ENCODE measurements at places on chromosomes 11 and 22.

- DNase-seq: no peak
Measured at GRCh38 chr11:131041331-131042040, 125.2 kb upstream of the SNX19 start.

DNA sequence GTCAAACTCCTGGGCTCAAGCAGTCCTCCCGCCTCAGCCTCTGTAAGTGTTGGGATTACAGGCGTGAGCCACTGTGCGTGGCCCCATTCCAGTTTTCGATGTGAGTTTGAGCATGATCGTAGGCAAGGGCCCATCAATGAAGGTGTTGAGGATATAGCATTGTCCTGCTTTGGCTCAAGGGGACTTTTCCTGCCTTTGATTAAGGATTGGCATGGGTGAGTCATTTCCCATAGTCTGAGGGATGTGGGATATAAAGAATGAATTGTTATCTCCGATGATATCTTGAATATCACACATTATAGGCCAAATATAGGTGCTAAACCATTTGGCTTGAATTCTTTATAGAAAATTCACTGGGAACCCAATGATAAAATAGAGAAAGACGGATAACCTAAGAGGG, 30.4 kb downstream of the STIM1 start:
- DNase-seq: no peak

DNA sequence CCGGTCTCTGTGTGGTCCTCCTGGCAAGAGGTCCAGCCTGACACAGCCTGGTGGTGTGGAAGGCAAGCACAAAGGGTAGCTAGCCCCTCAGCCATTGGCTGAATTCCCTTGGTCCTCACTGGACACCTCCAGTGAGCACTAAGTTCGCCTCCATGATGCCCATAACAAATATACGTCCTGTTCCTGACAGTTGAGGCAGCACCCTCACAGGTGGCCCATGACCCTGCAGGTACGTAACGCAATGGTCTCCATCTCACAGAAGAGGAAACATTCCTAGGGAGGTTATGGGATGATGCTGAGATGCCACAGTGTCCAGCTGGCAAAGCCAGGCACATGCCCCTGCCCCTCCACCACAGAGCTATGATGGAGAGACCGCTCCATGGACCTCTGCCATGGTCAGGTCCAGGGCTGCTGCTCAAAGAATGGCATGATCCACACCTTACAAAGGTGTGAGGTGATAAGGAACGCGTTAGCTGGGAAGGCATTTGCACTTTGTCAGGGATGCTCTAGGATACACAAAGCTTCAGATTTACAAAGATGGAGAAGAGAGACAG, 1.4 kb upstream of the GNAZ start:
- DNase-seq: no peak

- DNase-seq: no peak
Measured at GRCh38 chr11:30131535-30131934, 99.3 kb upstream of the FSHB start.

DNA sequence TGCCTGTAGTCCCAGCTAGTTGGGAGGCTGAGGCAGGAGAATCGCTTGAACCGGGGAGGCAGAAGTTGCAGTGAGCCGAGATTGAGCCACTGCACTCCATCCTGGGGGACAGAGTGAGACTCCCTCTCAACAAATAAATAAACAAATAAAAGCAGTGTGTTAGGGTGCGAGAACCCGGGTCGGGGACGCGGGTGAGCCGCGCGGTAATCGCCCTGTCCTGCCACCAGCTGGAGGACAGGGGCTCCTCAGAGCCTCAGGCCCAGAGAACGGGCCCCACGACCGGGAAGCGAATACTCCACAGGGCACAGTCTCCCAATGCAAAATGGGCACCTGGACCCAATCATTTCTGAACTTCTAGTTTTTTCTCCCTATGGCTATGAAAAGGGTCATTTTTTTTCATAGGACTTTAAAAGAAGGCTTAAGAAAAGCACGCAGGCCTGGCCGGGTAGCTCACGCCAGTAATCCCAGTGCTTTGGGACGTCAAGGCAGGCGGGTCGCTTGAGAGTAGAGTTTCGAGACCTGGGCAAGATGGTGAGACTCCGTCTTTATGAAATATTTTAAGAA, 744 bp upstream of the MCM5 start:
- peak; percentile 53 for DNase-seq

- no peak for DNase-seq
Measured at GRCh38 chr11:103907548-103908455, 128.6 kb upstream of the DDI1 start.

- no peak for DNase-seq
Measured at GRCh38 chr11:104198576-104198975, 34.6 kb upstream of the PDGFD start.

DNA sequence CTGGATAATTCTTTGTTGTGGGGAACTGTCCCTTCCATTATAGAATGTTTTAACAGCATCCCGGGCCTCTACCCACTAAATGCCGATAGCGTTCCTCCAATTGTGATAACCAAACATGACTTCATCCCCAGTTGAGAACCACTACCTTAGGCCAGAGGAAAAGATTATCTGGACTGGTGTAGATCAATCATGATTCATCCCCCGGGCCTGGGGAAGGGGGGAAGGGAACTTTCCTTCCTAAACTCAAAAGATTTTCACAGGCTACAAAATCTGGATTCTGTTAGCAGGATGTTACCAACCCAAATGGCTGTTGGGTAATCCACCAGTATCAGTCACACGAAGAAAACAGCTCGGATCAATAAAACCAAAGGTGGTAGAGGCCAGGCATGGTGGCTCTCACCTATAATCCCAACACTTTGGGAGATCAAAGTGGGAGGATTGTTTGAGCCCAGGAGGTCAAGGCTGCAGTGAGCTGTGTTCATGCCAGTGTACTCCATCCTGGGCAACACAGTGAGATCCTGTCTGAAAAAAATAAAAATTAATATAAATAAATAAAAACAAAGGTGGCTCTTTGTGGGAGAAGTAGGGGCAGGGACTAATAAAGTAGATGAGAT, 10.1 kb downstream of the CTR9 start:
- no peak for DNase-seq

DNA sequence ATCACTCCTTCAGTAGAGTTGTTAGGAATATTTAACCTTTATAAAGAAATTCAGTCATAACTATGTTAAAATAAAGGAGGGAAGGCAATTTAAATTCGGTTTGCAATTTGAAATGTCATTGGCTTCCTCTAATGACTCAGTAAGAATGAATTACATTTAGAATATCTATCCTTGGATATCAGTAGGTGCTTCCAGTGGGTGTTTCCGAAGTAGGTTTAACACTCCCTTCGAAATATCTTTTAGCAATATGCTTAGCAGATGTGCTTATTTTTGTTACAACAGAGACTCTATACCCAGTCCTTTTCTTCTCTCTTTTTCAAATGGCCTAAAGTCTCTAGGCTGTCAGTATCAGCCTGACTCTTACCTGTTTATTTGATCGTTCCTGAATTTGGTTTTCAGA, 103.7 kb upstream of the RASSF10 start:
- DNase-seq: no peak

DNA sequence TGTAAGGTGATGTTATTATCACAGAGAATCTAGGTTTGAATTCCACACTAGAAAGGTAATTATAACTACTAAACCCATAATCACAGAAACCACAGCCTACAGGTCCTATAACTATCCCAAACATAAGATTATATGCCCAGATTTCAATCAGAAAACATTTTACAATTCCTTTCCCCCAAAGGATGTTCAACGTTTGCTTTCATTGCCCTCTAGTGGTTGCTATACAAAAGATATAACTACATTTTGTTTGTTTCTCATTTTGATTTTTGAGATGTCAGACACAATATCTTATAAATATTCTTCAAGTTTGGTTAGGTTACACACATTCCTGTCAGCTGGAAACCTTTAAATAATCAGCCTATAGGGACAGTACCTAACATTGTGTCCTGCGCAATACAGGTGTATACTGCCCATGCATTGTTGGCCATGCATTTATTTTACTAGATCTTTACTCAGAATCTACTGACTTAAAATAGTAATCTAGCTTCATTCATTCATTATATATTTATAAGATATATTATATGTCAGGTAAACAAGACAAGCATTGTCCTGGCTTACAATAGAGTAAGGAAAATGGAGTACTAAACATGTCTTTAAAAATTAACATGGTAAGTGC, 530.5 kb upstream of the CCDC90B start:
- DNase-seq: no peak

DNA sequence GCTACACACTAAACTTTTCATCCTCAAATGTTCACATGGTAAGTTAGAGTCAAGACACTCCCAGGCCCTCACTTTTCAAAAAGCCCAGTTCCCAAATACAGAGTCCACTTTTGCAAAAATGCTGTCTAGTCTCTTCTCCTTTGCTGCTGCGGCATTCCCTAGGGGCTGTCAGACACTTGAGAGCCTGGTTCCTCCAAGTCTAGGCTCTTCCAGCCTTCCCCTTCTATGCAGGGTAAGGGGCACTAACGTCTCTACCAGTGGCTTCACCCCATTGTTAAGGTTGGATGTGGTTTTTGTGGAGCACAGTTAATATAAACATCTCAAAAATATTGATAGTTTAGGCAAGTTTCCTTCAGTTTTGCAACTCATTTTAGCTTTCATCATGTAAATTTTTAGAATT, 181.5 kb downstream of the KIF18A start:
- no peak for DNase-seq

DNA sequence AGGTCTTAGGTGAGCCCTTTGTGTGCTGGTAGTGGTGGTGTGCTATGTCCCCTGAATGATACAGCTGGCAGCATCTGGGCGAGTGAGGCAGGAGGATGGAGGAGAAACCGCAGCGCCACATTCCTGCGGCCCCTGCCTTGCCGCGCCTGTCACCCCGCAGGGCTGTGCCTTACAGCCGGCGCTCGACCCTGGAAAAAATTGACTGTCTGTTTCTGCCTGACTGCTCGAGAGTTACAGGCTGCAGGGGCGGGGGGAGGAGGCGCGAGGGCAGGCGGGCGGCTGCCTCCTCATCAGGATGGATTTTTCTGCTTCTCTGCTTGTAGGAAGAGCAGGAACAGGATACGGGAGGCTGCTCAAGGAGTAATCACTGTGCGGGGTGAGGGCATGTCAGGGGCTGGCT, 443.4 kb downstream of the MIAT start:
- DNase-seq: peak; percentile 78

GRCh38 chr22:31526270-31526669, 29.9 kb downstream of the SFI1 start:
- DNase-seq: no peak

DNA sequence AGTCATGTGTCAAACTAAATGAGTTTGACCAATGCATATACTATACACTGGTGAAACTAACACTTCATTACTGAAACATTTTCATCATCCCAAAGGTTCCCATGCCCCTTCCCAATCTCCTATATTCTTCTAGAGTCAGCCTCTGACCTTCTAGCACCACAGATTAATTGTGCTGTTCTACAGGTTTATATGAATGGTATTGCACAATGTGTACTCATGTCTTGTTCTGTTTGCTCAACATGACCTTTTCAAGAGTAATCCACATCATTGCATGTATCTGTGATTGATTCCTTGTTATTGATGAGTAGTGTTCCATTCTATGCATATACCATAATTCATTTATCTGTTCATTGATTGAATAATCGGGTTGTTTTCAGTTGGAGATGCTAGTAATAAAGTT, 7.5 kb upstream of the OR8G1 start:
- DNase-seq: no peak

- DNase-seq: no peak
Measured at GRCh38 chr11:112248201-112248600, 12.5 kb downstream of the PLET1 start.

Data from ELF-1 (cell line).